Epithelial cell of prostate (primary cell): ENCODE measurements at places on chromosomes 11 and 22.

DNA sequence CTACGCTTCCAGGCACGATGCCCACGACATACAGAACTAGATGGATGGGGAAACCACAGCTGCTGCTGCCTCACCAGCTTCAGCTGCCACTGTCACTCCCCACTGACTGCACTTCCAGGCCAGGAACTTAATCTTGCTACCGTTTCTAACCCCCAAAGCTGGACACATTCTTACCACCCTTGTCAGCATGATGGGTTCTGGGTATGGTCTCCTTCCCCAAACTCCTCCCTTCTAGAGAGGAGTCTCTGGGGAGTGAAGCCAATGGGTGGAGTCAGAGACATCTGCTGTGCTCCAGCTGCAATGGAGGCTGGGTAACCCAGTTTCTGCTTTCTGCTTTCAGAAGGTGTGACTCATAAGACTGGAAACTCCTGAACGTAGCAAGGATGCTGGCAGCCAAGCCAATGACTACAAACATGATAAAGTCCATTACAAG lies 87.0 kb upstream of the THY1 start:
- peak; percentile 72 for DNase-seq

GRCh38 chr11:118437208-118438125 lies 1.2 kb downstream of the KMT2A start:
- no peak for DNase-seq

- DNase-seq = no peak
These were observed 29.4 kb upstream of the LYVE1 start for GRCh38 chr11:10597877-10598351.

DNA sequence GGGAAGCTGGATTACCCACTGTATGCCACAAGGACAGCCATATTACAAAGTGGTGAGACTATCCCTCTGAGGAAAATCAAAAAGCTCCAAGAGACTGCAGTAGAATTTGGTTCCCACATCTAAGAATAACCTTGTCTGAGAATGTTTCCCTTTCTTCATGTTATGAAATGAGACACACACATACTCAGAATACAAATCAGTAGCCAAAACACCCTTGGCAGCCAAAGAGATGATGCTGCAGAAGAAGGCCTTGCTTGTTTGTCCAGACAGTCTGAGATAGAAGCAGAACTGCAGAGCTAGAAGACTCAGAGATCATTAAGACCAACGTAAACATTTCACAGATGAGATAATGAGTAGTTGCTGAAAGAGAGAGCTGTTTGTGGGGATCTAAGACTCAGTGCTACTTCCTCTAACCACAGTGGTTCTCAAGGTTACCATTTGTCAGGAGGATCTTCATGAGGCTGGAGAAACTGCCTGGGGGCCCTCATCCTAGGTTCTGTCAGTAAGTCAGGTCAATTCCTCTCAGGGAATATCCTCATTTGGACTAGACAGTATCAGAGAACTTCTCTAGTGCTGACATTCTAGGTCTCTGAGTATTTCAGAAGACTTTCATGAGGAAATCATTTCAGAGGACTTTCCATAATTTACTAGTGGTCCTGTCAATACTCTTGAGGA lies 38.9 kb downstream of the RELT start:
- no peak for DNase-seq

DNA sequence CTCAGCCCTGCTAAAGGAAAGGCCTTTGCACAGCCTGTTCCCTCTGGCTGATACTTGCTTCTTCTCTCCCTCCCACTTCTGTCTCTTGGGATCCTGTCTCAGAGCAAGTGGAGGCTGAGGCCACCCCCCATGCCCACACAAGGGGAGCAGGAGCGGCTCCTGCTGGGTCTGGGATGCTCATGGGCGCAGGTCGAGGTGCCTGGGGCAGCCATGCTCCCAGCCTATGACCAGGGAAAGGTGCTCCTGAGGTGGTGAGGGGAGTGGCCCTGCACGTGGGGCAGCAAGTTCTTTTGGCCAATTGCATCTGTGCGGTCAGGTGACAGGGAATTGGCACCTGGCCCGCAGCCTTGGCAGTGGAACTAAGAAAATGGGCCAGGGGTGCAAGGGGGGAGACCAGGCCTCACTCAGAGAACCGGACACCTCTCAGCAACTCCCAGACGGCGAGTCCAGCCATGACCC lies 1.5 kb downstream of the MAPK11 start:
- DNase-seq = no peak

GRCh38 chr11:71144010-71144409 lies 108.4 kb downstream of the SHANK2 start:
- DNase-seq = no peak

DNA sequence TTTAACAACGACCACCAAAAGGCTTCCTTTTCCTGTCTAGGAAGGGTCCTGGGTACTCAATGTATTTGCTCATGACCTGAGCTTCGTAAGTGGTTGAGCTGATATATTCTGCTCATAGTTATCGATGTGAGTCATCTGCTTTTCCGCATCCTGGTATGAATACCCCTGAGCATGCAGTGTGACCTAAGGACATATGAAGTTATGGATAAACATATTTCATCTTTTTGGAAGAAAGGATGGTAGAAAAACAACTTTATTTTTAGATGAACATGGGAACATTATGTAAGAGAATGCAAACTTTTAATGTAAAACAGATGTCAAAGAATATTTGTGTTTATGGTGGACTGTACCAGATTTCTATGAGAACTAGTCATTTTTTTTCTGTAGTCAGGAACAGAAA lies 28.4 kb downstream of the TRPC6 start:
- DNase-seq = no peak

DNA sequence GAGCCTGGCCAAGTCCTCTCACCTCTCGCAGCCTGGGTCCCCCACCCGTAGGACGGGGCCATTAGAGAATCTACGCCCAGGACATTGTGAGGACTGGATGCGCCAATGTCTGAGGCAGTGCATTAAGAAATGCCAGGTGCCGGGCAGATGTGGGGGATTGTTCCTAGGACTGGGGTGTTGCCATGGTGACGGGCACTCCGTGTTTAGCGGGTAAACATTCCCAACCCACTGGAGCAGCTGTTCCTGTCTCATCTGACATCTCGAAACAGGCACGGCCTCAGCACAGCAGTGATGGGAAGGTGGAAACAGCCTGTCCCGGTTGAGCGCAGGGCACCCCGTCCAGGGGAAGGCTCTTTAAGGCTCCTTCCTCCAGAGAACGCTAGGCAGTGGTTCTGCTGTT lies 99.6 kb upstream of the RTL6 start:
- DNase-seq = no peak

DNA sequence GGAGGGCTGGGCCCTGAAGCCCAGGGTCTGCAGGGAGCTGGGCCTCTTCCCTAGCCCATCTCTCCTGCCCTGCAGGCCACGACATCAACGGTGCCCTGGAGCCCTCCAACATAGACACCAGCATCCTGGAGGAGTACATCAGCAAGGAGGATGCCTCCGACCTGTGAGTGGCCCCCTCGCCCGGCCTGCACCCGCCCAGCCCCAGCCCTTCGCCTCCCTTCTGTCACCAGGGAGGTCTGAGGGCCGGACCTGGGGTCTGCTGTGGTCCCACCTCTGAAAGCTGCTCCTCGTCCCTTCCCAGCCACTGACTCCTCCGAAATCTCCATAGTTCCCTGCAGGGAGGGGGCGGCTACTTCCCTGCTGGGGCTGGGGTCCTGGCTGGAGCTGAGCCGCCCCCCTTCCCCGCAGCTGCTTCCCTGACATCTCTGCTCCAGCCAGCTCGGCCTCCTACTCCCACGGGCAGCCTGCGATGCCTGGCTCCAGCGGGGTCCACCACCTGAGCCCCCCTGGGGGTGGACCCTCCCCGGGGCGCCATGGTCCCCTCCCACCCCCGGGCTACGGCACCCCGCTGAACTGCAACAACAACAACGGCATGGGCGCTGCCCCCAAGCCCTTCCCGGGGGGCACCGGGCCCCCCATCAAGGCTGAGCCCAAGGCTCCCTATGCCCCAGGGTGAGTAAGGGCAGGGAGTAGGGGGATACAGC lies 13.3 kb downstream of the MYRF start:
- no peak for DNase-seq

GRCh38 chr11:36404831-36405230 lies 105.2 kb downstream of the TRAF6 start:
- no peak for DNase-seq

- no peak for DNase-seq
These were observed 19.2 kb upstream of the RRAS2 start for GRCh38 chr11:14378171-14378570.

- no peak for DNase-seq
These were observed 1436.3 kb downstream of the TBC1D22A start for GRCh38 chr22:48198489-48199459.

GRCh38 chr22:38755155-38755910 lies 465 bp downstream of the SUN2 start:
- DNase-seq = no peak

- no peak for DNase-seq
These were observed 17.3 kb upstream of the INSC start for GRCh38 chr11:15097411-15097810.

DNA sequence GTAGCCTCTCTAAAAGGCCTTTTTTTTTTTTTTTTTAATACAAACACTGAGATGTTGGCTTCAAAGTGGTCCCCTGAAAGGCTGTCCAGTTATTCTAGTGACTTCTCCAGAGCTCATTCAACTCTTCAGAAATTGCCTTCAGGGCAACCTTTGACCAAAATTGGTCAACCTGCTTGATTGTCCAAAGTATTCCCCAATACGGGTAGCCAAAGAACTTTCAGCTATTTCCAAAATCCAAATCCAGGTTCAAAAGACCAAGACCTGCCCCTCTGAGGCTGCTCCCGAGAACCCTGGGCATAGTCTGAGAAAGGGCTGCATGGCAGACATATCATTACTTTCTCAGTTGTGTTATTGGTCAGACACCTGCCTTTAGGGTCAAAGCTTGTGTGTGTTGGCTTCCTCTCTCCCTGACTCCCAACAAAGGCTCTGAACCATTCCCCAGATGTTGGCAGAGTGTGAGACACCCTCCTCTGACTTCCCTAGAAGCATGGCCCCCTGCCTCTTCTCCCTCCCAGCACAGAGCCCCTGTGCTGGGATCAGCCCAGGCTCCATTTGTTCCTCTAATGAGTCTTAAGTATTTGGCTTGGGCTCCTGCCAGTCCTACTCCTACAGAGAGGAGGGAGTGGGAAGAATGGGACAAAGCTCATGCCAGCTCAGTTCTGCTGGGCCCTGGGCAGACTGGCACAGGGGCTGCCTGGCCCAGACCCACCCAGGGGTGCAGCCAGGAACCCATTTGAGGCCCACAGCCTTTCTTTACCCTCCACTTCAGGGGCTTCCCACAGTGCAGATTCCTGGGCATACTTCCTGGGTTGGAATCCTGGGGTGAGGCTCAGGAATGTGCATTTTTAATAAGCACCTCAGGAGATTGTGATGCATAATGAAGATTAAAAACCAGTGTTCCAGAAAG lies 30.3 kb downstream of the TNKS1BP1 start:
- no peak for DNase-seq

GRCh38 chr22:33919391-33920196 lies 682 bp downstream of the LARGE1 start:
- DNase-seq = no peak

- no peak for DNase-seq
These were observed 110.8 kb downstream of the MTNR1B start for GRCh38 chr11:93080146-93080759.

GRCh38 chr22:50621948-50622722 lies 5.8 kb downstream of the ARSA start:
- DNase-seq = no peak

DNA sequence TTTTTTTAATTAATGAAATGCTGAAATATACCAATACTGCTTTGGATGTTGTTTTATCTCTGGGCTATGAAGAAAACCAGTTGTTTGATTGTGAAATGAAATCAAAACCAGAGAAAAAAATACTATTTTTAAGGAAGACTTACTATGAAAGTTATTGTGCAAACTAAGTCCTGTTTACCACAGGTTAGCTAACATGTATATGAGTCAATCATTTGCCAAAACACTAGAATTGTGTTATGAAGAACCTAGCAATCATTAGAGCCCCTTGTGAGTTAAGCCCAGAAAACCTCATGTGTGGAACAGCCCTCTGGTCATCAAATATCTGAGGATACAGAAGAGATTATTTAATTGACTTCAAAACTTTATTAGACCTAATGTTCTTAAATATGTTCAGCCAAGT lies 83.7 kb downstream of the FAT3 start:
- no peak for DNase-seq

GRCh38 chr22:46336119-46337078 lies 885 bp downstream of the TRMU start:
- DNase-seq = no peak

DNA sequence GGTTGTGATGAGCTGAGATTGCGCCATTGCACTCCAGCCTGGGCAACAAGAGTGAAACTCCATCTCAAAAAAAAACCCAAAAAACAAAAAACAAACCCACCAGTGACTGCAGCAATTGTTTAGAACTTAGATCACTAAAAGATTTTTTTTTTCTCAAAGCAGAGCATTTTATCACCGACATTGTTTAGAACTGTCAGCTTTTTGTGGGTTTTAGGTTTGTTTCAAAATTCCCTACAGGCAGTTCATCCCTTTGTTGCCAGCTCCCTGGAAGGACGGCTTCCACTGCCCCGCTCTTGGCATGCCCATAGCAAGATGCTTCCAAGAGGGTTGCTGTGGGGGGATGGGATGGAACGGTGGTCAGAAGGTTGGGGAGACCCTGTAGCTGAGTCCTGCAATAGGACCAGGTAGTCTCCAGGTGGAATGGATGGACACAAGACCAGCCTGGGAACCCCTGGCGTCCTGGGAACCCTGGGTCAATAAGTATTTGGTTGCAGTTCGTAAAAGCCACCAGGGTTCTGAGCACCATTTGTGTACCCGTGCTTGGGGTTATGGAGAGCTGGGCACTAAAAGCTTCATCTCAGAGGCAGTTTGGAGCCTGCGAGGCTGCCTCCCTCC lies 46.7 kb downstream of the TSPAN18 start:
- DNase-seq = no peak

- DNase-seq = no peak
These were observed 62.0 kb downstream of the CCDC34 start for GRCh38 chr11:27300974-27301373.

DNA sequence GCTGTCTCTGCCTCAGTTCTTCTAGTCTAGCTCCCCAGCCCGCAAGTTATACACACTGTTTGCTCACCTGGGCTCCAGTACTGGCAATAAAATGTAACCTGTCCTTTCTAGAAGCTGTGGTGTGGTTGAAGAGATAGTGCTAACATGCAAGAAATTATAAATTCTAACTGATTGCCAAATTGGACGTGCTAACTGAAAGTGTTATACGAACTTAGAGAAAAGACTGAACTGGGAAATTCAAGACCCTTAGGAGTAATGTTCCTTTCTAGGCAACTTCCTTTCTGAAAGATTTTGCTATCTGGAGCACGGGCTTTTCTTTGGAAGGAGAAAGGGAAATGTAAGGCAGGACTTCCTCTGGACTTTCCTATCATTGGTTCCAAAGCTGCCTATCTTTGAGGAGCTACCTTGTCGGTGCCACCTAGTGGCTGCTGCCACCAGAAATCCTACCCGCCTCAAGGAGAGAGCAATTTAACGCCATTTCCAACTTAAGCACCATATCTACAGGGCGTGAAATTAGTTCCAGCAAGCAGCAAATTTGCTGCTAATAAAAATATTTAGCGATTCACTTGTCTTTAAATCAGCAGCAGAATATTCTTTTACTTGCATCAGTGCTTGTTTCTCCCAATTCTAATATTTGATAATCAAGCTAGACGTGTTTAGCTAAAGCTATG lies 12.7 kb upstream of the TMEM218 start:
- DNase-seq = no peak
